ENCODE measurements at places on chromosomes 3 and 15.
A peak's percentile ranks its signal among the peaks of the same experiment; 100 is the strongest.

DNA sequence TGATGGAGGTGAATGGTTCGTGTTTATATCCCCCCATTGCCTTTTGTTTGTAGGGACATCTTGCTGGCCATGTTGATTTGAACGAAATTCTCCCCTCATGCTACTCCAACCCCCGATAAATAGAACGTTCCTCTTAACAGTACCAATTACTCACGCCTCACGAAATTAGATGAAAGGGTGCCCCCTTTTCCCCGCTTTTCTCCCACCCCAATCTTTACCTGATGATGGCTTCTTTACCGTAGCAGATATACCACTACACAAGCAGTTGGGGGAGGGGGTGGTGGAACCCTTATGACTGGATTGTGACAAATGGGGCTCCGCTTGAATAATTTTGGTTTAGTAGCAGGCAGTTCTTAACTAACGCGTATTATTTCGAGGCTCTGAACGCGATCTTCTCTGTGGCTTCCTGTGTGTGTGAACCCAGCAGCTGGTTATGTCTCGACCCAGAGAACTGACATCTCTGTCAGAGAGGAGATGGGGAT lies 1.1 kb downstream of the PIAS1 start:
- no peak for DNase-seq

DNA sequence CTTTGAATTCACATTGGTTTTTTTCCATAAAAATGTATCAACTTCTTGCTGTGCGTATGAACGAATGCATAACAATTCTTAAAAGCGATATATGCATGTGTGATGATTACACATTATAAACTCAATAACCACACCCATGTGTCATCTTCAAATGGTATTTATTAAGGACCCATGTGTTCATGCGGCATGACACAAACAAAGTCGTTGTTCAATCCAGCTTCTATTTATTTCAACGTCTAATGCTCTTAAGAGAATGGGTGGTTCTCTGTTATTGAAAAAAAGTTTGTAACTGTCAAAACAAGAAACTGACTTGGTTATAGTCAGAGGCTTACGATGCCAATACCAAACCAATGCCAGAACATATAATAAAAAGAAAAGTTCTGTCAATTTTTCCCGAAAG lies 195.9 kb downstream of the FOXP1 start:
- no peak for DNase-seq

DNA sequence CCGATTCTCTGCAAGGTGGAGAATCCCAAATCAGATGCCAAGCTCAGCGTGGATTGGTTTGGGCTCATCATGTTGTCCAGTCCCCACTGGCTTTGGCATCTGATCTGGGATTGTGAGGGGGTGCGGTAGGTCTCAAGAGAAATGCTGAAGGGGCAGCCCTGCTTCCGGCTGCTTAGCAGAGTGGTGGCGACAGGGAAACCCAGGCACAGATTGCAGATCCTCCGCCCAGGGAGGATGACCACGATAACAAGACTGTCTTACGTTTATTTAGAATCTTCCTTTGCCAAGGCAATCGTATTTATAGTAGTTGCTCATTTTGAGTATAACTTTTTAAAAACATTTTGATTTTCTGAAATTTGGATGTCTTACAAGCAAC lies 61.1 kb downstream of the SLC12A8 start:
- no peak for DNase-seq

DNA sequence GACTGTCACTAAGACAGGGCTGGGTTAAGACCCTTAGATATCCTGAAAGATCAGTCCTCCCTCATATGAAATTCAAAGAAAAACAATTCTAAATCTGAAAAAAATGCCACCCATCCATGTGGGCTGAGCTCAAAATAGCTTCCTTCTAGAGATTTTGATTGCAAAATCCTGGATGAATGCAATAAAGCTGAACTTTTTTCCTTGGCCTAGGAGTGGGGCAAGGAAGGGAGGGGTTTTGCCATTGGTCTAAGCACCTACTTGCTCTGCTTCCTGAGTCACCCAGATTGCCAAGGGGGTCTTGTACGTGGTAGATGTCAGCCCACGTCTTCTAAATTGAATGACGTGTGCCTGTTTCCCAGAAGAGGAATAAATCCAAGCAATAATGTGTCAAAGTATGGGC lies 15.3 kb upstream of the SMAD3 start:
- no peak for DNase-seq

GRCh38 chr3:139396707-139397106 lies 7.3 kb upstream of the COPB2 start:
- DNase-seq = no peak

GRCh38 chr15:39934397-39935071 lies 619 bp downstream of the EIF2AK4 start:
- DNase-seq = no peak

GRCh38 chr15:35000511-35000910 lies 12.4 kb upstream of the ZNF770 start:
- DNase-seq = no peak

- no peak for DNase-seq
Measured at GRCh38 chr3:98754483-98754882, 8.7 kb upstream of the ST3GAL6 start.

GRCh38 chr15:39299486-39300267 lies 281.2 kb upstream of the THBS1 start:
- no peak for DNase-seq

GRCh38 chr15:94387442-94387841 lies 156.1 kb downstream of the MCTP2 start:
- DNase-seq = no peak

GRCh38 chr3:104273046-104273649 lies 1093.6 kb upstream of the ALCAM start:
- DNase-seq = peak; percentile 24

- DNase-seq = no peak
Measured at GRCh38 chr3:161939918-161940620, 443.5 kb downstream of the OTOL1 start.

DNA sequence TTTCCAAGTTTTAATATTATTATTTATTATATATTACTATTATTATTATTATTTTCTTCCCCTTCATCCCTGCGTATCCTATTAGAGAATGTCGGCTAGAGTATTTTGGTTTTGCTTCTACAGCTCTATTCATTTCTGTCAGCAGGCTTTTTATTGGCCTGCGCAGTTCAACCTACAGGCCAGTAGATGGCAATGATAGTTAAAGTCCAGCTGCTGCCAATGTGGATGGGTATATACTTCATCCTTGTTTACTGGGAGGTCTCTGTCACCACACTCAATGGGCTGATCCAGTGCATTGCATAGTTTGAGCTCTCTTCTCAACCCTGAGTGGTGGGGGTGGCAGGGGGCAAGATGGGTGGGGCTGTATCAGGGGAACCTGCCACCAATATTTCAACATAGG lies 799.8 kb downstream of the NSUN3 start:
- DNase-seq = peak; percentile 60

DNA sequence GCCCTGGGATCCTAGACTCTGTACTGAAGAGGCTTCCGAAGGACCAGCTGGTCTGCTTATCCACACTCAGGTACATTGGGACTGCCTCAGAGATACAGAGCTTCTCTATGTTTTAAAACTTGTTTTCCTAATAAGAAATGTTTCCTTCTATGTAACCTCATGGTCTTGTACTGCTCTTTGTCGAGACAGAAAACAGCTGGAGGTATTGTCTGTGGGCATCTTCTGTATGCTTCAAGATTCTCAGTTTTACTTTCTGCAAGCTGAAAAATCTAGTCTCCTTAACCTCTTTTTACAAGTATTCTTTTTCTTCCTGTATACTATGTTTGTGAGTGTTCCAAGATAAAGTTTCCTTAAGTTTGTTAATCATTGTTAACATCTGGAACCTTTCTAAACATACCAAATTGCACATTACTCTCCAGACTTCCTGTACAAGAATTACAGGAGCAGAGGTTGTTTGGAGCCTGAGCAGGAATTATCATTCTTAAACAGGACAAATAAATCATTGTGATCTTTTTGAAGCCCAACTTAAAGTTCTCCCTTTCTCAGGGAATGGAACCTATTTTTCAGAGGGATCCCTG lies 358.3 kb upstream of the CFAP20DC start:
- no peak for DNase-seq

GRCh38 chr3:30613133-30613825 lies 6.9 kb downstream of the TGFBR2 start:
- no peak for DNase-seq

DNA sequence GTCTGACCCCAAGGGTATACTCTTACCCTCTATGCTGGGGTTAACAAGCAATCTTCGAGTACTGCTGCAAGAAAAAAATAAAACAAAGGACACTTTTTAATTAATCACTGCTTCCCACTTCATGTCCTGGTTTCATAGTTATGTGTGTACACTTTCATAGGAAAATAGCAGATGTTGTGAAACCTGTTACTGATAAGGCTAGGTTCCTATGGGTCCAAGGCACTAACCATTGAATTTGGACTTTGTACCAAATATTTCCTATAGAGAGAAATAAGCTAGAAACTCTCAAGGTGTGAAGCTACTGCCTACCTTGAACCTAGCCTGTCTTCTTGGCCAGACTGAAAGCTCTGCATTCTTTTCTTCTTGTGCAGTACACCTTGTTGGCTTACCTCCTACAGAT lies 14.6 kb upstream of the GPR160 start:
- no peak for DNase-seq

GRCh38 chr3:16174976-16175901 lies 759 bp downstream of the GALNT15 start:
- no peak for DNase-seq

DNA sequence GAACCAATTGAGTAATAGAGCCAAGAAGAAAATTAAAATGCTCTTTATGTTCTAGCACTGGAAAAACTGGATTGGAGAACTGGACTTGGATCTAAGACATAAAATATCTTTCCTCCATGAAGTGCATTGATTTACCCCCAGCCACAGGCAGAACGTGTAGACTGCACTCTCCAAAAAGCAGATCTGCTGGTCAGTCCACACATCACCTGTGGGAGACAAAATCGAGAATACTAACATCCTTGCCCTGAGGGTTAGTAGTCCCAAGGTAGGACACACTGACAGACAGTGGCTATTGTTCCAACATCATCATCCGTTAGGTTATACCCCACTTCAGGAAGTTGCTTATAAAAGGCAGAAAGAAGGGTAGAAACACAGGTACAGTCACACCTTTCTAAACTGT lies 257.1 kb upstream of the STT3B start:
- no peak for DNase-seq

DNA sequence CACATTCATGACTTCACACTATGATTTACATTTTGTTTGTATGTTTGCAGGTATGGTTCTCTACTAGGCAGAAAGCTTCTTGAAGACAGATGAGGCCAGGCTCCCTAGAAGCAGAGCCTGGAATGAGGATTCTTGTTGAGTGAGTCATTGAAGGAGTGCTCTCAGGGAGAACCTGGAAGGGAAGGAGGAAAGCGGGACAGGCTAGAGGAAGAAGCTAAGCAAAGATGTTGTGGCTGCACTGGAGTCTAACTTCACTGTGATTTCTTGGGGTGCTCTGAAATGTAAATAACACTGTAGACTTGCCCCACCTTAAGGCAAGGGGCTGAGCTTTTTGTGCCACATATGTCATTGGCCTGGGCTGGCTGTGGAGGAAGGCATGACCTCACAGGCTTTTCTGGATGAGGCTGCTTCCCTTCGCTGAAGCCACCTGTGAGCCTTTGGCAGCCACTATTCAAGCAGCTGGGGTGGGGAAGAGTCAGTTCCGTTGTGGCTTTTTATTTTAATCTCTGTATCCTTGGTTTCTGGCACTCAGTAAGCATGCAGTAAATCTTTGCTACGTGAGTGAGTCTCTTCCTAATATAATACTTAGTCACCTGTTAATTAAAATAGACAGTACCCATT lies 307.3 kb downstream of the SV2B start:
- DNase-seq = no peak

- DNase-seq = no peak
Measured at GRCh38 chr3:182596676-182597410, 196.5 kb upstream of the ATP11B start.

DNA sequence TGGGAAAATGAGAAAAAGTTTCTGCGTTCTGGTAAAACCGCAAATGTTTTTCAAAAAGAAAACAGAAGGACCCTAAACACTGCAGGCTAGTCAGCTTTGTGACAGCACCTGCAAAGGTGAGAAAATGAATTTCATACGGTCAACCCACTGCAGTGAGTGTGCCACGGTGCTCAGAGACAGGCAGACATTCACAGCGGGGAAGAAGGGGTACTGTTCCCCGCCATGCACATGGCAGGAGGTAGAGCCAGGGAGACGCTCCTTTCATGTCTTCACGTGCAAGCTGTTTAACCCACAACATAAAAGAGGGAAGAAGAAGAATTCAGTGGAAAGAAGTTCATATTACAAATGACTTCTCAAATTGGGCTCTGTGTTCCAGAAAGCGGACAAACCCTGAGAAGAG lies 109.5 kb downstream of the SEC22A start:
- DNase-seq = no peak

DNA sequence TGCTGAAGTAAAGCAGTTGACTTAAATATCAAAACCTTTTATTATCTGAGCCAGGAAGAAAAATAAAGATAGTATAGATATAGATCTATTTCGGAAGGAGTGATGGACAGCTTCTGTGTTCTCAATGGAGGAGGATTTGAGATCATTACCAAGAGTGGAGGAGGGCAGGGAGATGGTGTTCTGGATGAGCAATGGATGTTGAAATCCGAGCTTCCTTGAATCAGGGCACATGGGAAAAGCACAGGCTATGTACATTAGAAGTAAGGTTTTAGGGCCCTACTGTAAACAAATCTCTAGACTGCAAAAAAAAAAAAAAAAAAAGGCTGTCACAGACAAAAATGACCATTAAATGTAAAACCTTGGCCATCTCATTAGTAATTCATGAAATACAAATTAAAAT lies 43.2 kb downstream of the GTPBP8 start:
- DNase-seq = no peak

DNA sequence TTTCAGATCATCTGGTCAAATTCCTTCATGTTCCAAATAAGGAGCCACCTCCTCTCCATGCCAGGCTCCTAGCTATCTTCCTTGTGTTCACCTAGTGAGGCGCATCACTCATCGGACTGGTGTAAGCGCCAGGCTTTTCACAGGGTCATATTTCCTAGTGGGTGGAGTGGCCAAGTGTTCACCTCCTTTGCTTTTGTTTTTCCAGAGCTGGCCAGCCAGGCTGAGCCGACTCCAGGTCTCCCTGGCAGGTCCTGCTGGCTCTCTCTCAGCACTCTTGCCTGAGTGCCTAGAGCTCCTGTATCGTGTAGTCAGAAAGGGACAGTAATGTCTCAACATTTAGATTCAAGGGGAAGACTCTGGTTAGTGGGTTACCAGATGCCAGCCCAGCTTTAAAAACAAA lies 31.0 kb downstream of the HEG1 start:
- DNase-seq = no peak

GRCh38 chr3:126389112-126389793 lies 5.5 kb upstream of the CFAP100 start:
- DNase-seq = peak; percentile 87

DNA sequence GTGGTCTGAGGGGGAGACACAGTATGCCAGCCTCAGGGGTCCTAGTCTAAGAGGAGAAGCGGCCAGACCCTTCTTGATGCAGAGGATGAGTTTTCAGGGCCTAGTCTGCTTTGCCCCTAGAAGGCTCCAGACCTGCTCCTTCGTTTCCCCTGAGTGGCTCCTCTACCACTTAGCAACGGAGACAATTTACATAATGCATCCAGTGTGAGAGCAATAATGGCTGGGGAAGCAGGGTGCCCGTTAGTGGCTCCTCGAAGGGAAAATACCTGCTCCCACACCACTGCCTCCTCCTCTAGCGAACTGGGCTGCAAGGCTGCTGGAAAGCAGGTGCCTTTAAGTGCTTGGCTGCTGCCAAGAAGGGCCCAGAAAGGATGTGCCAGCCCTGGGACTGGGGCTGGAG lies 38.9 kb downstream of the CACNA2D2 start:
- no peak for DNase-seq

- no peak for DNase-seq
Measured at GRCh38 chr15:74788683-74789151, 6.8 kb downstream of the CSK start.

Data from D341Med (cell line).